ENCODE measurements at places on chromosomes 11 and 22.

DNA sequence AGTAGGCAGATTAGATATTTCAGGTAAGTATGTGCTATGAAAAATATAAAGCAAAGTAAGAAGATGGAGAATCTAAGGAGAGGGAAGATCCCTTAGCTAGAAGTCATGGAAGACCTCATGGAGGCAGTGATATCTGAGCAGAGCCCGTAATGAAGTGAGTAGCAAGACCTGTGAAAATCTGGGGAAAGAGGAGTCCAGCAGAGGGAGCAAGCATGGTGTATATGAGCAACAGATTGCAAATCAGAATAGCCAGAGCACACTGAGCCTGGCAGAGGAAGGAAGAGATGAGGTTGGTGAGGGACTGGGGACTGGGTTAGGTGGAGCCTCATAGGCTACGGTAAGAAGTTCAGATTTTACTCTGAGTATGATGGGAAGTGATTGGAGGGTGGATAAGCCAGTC lies 9.4 kb downstream of the LHFPL7 start:
- DNase-seq = no peak

DNA sequence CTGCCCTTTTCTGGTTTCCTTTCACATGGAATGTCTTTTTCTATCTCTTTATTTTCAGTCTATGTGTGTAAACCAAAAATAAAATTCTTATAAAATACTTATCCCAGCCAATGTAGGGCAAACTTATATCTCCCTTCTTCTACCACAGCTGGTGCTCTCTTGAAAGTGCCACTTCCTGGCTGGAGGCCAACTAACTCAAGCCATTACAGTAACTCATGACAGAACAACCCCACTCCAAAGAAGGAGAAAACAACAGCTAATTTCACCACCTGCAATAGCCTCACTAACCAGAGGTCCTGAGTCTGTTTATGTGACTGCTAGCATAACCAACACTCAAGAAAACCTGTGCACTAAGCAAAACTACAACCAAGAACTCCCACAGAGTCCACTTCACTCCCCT lies 74.9 kb upstream of the DBX1 start:
- no peak for DNase-seq

- no peak for DNase-seq
These were observed 5.3 kb downstream of the DHCR7 start for GRCh38 chr11:71442880-71443279.

DNA sequence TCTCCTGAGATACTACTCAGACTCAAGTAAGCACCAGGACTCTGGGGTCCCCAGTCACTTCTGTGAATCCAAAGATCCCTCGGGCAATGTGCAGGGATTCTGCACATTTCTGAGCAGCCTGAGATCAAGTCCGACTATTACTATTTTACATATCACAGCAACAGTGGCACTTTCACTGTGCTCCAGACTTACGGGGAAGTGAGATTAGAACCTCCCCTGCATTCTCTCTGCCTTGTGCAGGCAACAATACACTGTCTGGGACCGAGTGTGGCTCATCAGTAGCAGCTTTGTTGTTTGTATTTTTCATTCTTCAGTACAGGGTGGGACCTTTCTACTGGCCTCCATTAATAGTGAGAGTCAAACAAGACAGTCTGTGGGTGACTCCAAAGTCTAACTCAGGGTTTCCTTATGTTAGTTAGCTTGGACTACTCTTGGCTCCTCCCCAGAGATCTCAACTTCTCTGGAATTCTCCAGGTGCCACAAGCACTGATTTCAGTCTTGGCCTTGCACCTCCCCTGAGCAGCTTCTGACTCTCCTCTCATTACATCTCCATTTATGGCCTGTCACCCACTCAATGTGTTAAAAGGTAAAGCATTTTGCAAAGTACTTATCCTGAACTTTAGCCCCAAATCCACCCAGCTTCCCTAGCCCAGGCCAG lies 76.2 kb upstream of the TOP3B start:
- DNase-seq = no peak

GRCh38 chr22:28505416-28506149 lies 174.1 kb downstream of the TTC28 start:
- no peak for DNase-seq

All from CD4-positive, alpha-beta T cell treated with Interleukin-17A for 1 hour (primary cell).